ENCODE measurements at places on chromosomes 6 and 20.

- no peak for DNase-seq
Measured at GRCh38 chr20:46102940-46103339, 13.2 kb upstream of the NCOA5 start.

DNA sequence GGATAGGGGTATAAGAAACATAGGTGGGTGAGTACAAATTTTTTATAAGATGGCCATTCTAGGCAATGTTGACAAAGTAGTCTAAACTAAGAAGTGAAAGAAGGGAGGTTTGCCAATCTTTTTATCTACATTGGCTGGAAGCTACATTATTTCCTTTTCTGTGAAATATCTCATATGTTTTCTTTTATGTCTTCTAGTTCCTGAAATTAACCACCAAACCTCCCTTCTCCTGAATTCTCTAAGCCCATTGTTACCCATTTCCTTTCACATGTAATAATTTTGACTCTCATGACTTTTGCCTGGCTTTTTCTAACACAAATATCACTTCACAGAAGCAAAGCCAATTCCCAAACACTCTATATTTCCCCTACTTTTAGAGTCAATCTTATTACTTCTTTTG, 496.2 kb upstream of the JAG1 start:
- DNase-seq: no peak

DNA sequence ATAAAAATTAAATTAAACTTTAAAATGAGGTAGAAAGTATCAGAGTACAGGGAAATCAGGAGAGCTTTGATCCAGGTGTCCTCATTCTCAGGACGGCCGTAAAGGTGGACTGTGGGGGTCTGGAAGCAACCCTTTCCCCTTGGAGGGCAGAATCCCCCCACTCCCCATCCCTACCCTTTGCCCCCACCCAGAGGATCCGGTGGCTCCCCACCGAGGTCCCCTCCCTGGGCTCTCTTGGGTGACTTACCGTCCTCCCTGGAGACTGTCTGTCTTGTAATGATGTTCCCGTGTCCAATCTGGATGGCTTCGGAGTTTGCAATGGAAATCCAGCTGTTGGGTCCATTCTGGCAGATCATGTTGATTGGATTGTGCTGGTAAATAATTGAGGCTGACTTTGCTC, 7.3 kb downstream of the ZBP1 start:
- DNase-seq: no peak

DNA sequence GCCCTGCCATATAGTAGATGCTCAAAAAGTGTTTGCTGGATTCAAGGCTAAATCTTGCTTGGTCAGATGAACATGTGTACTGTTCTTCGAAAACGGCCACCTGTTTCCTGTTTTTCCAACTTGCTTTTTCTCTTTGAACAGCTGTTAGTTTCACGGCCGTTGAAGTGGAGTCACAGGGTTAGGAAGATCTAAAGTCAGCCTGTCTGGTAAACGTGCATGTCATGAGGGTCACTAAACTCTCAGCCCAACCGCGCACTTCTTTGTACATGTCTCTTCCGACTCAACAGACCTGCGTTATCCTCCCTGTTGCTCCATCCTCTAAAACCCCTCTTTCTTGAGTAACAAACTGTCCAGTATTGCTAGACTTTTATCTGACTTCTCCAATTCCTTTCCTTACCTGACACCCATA, 93.2 kb upstream of the MAN1A1 start:
- no peak for DNase-seq

- no peak for DNase-seq
Measured at GRCh38 chr6:168332020-168332419, 12.4 kb upstream of the DACT2 start.

GRCh38 chr6:36399970-36400369, 12.5 kb upstream of the ETV7 start:
- DNase-seq: no peak

- no peak for DNase-seq
Measured at GRCh38 chr20:21967481-21967880, 262.0 kb downstream of the PAX1 start.

DNA sequence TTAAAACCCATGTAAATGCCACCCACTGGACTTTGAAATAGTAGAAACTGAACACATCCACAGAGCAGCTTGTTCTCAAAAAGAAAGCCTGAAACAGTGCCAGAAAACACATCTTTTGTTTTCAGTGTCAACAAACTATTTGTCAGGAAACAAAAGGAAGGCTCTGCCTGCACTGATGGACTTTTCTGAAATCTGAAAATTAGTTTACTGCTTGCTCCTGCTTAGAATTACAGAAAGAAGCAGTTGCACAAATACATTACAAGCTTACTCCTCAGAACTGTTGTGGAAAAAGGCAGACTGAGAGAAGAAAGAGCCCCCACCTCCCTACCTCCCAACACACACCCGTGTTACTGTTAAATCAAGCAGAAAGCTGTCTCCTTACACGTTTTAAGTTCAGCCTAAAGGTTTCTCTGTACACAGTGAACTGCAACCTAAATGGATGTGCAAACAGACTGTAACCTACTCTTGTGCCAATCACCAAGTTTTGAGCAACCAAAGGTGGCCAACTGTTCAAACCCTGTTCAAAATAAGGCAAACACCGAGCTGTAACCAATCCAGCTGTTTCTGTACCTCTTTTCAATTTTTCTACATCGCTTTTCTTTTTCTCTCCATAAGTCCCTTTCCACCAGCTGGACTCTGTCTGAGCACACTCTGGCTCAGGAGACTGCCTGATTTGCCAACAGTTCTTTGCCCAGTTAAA, 43.7 kb downstream of the FRK start:
- no peak for DNase-seq

DNA sequence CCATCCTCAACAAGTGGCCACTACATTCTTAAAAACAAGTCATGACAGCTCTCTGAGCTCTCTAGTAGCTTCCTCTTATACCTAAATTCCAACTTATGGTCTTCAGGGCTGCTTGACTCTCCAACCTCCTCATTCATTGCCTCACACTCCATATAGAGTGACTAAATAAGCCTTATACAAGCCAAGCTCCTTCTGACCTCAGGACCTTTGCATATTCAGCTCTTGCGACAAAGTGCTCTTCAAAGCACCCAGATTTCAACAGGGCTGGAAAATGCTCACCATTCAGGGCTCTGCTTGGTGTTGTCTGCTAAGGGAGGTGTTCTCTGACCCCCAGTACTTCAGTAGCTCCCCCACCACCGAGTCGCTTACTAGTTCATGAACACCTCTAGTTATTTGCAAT, 3.7 kb downstream of the TREML2 start:
- DNase-seq: no peak

DNA sequence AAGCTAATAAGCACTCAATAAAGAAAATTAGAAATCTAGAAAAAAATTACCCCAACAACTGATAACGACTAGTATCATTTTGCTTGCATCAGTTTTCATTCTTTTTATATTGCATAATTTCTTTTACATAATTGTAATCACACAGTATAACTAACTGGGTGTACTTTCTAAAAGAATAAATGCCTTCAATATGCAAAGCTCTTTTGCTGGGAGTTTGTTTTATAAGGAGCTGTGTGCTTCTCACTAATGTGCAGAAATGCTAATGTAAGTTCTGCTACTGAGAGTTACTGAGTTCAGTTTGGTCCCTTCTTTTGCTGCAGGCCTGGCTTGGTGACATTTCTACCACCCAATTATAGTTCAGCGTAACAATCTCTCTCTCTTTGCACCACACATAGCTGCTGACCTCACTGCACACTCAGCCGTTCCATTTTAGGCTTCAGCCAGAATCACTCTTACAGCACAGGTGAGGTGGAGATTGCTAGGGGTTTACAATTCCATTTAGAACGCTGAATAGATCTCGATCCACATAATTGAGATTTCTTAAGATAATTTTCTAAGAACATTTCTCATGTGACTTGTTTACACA, 20.9 kb upstream of the KLHL31 start:
- DNase-seq: no peak

DNA sequence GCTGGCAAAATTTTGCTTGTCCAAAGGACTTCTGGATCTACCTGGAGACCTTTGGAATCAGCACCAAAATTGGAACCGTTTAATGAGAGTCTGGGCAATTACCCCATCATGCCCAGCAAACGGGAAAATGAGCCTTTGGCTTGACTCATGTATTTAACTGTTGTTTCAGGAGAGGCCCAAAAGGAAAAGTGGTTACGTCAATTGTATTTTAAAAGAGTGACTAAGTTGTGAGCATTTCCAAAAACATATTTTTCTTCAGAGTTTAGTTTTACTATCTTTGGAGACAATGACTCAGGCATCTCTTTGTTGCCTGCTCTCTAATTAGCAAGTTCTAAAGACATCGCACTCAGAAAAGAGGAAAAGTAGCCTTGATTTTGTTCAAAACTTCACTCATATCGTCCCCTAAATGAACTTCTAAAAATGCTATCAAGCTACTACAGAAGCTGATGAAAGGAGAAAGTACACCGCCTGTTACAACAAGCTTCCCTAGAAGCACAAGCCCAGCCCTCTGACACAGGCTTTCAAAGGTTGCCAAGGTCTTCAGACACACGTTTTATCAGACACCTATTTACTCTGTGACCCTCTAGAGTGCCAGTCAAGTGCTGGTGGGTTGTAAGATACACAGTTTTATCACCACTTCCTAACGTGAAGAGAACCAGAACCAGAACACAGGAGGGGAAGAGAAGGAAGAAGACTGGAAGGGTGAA, 146.2 kb downstream of the TBX18 start:
- DNase-seq: no peak

DNA sequence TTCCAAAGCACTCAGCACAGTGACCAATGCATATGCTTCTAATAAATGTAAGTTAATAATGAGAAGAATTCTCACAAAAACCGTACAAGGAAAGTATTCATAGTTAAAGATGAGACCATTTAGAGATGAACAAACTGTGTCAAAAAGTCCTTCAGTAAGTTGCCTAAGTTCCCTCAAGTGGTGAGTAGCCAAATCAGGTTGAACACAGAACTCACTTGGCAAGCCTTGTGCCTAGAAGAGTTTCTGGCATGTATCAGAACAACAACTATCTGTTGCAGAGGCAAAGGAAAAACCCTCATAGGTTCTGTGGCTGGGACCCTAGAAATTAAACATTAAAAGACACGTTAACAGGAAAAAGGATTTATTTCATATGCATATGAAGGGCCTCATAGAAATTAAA, 129.6 kb upstream of the DOK5 start:
- no peak for DNase-seq

DNA sequence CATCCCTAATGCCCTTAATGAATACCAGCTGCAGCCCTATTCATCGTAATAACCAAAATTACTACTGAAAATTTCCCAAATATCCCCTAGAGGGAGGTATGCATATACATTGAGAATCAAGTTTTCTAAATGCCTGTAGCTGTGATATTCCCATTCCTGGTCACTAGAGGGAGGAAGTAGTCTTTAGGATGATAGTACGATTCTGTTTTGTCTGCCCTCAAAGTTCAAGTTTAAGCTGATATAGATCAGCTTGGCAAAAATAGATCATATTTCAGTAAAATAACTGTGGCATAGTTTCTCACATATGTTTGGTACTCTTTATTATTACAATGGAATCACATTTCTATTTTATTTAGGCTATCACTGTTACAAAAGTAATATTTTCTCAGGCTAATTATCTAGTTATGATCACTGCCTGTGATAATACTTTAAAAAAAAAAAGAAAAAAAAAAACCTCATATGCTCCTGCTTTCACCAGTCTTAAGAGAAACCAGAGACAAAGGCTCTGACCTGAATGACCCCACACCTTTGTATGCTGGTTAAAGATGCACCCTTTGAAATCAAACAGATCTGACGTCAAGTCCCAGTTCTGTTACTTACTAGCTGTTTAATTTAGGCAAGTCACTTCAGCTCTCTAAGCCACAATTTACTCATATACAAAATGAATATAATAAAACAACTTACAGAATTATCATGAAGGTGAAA, 11.0 kb downstream of the TSPYL1 start:
- no peak for DNase-seq

DNA sequence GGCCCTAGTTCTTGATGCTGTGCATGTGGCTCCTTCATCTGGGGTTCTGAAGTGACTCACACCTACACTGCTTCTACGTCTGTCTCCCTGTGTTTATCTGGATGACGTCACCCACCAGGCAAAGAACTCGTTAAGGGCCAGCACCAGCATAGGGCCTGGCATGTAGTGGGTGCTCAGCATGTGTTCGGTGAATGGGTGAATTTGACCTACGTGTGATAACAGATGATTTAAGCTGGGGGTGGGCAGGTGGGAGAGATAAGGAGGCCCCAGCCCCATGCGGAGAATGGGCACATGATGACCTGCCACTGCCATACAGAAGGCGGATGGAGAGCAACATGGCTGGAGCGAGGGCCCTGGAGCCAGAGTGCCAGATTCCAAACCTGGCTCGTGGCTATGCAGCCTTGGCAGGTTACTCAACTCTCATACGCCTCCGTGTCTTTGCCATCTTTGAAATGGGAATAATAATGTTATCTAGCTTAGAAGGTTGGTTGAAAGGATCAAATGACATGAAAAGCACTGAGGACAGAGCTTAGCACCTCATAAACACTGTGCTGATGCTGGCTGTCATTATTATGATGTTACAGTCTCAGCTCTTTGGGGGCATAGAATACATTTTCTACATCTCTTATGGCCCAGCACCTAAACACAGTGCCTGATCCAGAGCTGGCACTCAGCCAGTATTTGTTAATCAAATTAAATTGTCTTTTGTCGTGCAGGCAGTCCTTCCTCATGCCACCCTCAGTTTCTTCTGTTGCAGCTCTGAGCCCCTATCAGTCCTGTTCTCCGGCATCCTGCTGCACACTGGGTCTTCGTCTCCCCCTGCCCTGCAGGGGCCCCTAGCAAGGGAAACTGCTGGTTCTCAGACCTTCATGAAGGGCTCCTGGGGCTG, 39.6 kb downstream of the VEGFA start:
- DNase-seq: no peak

- DNase-seq: no peak
Measured at GRCh38 chr20:36779656-36780025, 6.1 kb upstream of the DSN1 start.

GRCh38 chr6:83546636-83547035, 34.3 kb downstream of the PRSS35 start:
- no peak for DNase-seq

- DNase-seq: no peak
Measured at GRCh38 chr6:6712449-6713403, 124.2 kb downstream of the LY86 start.

DNA sequence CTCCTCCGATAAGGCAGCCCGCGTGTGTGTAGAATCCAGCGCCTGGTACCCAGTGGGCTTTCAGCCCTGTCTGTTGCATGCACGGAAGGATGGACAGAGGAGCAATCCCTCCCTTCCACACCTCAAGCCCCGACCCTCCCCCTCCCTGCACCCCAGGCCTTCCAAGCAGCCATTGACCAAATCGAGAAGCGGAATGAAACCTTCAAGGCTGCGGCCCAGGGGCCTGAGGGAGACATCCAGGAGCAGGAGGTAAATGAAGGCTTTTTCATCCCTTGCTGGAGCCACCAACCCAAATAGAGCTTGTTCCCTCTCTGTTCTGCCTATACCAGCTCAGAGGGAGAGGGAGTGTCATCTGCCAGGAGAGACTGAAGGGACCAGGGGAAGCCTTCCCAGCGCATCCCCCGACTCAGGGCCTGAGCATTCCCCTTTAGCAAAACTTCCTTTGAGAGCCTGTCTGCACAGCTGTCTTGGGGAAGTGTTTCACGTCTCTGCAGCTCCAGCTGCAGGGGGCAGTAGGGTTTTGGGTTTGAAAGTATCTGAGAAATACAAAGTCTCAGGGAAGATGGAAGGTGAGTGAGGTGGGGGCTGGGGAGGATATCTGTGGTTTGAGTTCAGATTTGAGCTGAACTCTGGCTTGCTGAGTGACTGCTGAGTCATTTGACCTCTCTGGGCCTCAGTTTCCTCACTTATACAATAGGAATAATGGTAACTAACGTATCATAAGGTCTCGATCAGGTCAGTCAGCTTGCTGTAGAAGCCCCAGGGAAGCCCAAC, 16.1 kb downstream of the FGD2 start:
- no peak for DNase-seq

Data from right kidney (tissue), 9 donors.